ENCODE measurements at places on chromosomes 16 and 17.

DNA sequence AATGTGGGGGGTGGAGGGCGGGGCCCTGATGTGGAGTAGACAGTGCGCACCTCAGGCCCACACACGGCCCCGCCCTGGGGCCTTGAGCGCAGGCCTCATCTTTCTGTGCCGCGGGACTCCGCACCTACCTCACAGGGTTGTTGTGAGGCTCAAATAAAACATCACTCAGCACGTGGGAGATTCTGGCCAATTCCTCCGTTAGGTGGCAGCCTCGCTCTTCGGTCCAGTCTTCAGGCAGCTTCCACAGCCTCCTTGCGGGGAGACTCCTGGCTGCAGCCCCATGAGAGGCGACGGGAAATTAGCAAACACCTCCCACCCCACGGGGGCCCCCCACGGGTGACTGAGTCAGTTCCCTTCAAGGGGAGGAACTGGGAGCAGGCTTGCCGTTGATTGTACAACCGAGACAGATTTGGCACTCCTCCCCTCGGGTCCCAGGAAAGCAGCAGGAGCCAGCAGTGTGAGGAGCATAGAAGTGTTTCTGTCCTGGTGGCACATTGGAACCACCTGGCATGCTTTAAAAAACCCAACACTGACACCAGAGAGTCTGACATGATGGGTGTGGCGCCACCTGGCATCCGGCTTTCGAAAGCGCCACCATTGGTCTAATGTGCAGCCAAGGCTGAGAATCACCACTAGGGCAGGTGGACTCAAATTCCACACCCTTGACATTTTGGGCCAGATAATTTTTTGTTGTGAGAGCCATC, 7.6 kb downstream of the MRM1 start:
- peak; percentile 69 for DNase-seq

DNA sequence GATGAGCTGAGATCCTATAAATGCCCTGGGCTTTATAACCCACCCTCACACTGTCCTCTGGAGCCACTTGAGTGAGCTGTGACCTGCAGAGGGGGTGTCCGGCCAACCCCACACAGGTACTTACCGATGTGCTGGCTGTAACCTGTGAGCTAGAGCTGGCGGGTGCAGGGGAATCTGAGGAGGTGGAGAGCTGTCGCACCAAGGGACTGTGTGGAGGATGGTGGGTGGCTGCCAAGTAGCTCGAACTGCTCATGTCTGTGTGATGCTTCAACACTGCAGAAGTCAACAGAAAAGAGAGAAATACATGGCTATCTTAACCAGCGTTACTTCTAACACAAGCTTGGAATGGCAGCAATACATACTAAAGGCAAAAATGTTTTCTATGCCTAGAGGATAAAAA, 39.4 kb downstream of the STH start:
- DNase-seq, result no peak

GRCh38 chr17:81398176-81398831, 3.0 kb downstream of the BAHCC1 start:
- DNase-seq, result no peak

- DNase-seq, result peak; percentile 91
Measured at GRCh38 chr17:80263253-80264204, 2.9 kb downstream of the RNF213 start.

DNA sequence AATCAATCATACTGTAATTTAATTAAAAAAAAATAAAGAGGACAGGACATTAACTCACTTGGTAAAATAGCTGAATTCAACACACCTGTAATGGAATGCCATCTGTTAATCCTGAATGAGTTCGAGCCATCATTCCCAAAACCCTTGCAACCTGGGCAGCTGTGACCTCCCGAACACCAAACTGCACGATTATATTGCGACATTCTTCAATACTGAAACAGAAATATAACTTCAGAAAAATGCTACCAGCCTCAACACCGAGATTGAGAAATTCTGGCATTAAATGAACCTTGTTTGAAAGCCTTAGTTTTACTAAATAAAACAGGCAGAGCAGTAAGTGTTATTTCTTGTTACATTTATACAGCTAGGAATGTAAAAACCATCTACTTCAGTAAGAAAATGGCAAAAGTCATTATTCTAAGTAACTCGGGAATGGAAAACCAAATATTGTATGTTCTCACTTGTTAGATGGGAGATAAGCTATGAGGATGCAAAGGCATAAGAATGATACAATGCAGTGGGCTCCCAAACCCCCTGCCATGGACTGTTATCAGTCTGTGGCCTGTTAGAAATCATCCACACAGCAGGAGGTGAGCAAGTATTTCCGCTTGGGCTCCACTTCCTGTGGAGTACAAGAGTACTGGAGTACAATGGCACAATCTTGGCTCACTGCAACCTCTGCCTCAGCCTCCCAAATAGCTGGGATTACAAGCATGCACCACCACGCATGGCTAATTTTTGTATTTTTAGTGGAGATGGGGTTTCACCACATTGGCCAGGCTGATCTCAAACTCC, 46.5 kb downstream of the CNOT1 start:
- peak; percentile 70 for DNase-seq

- no peak for DNase-seq
Measured at GRCh38 chr16:81609323-81609892, 164.8 kb downstream of the CMIP start.

DNA sequence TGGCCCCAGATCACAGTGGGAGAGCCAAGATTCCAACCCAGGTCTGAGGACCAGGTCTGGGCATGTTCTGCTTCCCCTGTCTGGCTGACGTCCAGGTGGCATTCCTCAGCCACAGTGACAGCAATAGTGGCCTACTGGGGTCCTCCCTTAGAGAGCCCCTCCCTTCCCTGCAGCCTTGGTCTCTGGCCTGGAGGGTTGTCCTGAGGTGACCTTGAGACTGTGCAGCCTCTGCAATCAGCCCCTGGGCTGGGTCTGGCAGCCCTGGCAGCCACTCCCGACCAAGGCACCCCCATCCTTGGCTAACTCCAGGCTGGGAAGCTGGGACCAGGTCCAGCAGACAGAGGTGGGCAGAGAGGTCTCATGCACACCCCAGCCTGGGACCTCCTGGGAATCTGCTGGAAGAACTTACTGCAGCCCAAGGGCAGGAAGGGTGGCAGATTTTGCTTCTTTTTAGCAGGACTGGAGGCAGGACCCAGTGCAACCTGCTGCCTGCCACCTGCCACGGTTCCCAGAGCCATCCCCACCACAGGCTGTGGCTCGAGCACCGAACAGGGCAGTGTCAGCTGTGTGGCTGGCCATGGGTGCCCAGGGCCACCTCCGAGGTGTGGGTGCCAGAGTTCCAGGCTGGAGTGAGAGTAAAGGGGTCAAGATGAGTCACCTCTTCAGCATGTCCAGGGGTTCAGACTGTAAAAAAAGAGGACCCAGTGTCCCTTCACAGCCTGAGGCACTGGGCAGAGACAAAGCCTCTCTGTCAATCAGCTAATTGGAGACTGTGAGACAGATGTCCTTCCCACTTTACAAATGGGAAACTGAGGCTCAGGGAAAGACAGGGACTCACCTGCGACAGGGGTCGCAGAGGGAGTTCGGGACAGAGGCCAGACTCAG, 12.6 kb downstream of the GRB7 start:
- DNase-seq, result no peak

DNA sequence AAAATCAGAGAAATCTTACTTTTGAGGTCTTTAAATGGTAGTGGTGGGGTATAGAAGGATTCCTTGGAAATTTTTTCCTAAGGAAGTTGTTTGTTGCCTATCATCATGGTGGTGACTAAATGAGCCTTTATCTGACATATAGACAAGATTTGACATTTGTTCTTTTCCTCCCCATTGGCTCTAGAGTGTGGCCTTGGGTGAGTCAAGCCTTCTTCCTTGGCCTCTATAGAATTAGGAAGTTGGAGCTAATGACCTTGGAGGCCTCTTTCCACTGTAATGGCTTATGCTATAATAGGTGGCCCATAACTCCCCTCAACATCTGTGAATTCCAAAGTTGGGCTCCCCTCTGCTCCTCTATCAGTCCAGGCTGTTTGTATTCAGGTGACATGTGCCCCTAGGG, 79.1 kb upstream of the HNF1B start:
- no peak for DNase-seq

- no peak for DNase-seq
Measured at GRCh38 chr17:31060791-31061550, 33.8 kb upstream of the NF1 start.

DNA sequence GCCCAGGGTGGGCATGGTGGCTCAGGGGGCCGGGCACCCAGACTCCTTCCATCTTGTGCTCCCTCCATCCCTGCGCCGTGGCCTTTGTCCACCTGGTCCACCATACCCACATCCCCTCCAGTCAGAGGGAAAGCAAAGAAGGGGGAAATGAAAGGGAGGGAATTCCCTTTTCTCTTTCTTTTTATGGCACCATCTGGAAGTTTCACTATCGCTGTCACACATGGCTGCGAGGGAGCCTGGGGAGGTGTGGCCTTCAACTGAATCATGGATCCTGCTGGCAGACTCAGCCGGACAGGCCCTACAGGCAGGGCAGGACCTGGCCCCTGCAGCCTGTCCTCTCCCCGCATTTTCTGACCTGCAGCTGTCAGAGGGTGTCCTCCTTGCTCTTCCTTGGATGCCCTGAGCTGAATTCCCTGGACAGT, 6.2 kb downstream of the SLC12A3 start:
- peak; percentile 42 for DNase-seq

DNA sequence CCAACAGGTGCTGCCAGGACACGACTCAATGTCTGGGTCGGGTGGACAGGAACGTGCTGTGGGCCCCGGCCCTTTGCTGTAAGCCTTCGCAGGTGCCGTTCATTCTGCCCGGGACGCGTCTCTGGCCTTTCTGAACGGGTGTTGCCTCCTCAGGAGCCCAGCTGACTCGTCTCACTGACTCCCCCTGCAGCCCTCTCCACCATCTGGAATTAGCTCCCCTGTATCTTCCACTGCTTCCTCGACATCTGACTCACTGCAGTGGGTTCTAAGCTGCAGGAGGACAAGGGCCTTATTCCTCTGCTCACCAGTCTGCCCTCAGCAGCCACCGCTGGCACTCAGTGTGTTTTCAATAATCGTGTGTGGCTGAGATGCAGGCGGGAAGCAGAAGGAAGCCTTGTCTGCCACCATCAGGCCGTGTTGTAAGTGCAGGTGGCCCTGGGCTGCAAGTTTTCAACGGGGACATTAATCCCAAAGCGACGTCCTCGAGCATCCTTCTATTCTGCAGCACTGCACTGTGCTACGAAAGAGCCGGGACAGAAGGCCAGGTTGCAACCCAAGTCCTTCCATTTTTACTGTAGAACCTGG, 256.2 kb downstream of the FOXL1 start:
- DNase-seq, result peak; percentile 58

GRCh38 chr16:31487720-31488467, 5.0 kb downstream of the SLC5A2 start:
- no peak for DNase-seq

GRCh38 chr16:84042879-84043485, 387 bp upstream of the SLC38A8 start:
- no peak for DNase-seq

DNA sequence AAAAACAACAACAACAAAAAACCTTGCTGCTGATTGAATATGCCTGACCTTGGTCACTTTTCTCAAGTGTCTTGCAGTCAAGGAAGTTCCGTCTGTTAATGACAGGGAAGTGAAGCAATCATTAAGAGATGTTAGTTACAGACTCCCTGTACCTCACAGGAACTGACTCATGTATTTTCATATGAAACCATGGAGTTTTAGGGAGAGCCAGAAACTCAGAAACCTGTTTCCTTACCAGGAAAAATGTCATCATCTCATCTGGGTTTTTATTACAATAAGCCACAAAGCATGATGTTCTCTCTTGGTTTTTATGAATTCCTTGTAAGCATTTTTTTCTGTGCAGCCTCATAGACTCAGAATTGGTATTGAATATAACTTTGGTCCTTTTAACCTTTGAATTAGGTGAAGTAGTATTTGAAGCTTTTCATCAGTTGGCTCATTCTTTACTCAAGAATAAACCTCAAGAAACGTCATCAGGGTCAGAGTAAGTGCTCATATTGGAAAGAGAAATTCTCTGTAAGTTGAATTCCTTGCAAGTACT, 10.3 kb downstream of the LYRM1 start:
- DNase-seq, result peak; percentile 65

- no peak for DNase-seq
Measured at GRCh38 chr17:73317513-73318426, 6.0 kb upstream of the CDC42EP4 start.

GRCh38 chr17:31386542-31387075, 4.9 kb upstream of the RAB11FIP4 start:
- no peak for DNase-seq

- DNase-seq, result no peak
Measured at GRCh38 chr16:86044881-86045590, 146.1 kb downstream of the IRF8 start.

GRCh38 chr16:71966932-71967331, 33.3 kb downstream of the PKD1L3 start:
- no peak for DNase-seq

DNA sequence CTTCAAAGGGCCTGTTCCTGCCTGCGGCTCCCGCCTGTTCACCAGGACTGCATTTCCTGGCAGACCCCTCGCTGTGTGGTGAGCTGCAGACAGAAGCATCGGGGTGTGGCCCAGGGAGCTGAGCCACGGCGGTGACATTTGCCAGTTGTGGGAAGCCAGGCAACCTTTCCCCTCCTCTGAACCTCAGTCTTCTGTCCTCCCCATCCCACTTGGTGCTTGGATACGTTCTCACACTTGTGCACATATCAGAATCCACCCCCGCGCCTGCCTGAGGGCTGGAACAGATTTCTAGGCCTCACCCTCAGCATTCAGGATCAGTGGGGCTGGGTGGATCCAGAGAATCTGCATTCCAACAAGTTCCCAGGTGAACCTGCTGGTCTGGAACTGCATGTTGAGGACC, 63.5 kb downstream of the CRISPLD2 start:
- DNase-seq, result no peak

DNA sequence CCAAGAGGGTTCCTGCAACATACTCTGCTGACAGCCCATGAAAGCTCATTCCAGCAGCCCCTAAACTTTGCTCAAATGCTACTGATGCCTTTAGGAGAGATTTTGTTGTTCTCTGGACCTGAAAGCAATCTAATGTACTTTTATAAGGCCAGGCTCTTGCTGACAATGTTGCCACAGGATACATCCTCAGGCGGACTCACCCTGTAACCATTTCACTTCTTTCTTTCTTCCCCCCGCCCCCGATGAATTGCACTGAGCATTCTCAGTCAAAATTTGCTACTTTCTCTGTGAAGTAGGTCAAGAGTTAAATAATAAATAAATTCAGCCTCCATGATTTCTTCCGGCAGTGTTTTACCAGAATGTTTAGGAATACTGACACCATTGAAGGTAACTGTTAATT, 1.5 kb downstream of the GAS7 start:
- no peak for DNase-seq

- DNase-seq, result no peak
Measured at GRCh38 chr17:31841850-31842194, 17.2 kb downstream of the COPRS start.

- DNase-seq, result no peak
Measured at GRCh38 chr16:3876695-3877094, 3.8 kb downstream of the CREBBP start.

DNA sequence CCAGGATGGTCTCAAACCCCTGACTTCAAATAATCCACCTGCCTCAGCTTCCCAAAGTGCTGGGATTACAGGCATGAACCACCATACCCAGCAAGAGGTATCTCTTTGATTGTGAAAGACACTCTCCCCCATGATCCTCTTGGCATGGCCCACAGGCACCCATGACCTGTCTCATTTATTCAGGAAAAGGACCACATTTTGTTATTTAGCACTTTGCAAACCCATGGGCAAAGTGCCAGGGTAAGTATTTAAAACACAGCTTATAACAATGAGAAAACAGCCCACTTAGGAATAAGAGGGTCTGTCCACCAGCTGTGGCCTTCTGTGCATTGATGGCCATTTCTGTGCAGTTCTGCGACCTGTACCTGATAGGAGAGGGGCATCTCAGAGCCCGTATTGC, 12.8 kb upstream of the AKTIP start:
- no peak for DNase-seq

GRCh38 chr16:73205153-73205886, 157.4 kb upstream of the ZFHX3 start:
- DNase-seq, result no peak
